ENCODE measurements at places on chromosomes 3 and 15.

- no peak for DNase-seq
These were observed 2.5 kb downstream of the MPI start for GRCh38 chr15:74892313-74892712.

DNA sequence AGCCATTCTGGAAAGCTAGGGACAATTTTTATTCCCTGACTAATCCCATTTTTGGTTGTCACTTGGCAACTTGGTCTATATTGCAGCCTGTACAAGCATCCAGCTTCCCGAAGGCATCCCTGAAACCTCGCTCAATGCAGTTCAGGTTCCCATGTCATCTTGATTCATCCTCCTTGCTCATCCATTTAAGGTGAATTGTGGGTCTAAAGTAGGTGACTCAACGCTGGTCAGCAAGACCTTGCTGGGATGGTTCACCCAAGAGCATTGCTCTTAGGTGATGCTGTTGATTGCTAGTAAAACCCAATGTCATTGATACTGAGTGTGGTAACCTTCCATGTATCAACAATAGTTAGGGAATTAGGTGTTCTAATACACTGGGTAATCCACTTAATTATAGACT is 13.1 kb upstream of the RAB8B start:
- DNase-seq: no peak

DNA sequence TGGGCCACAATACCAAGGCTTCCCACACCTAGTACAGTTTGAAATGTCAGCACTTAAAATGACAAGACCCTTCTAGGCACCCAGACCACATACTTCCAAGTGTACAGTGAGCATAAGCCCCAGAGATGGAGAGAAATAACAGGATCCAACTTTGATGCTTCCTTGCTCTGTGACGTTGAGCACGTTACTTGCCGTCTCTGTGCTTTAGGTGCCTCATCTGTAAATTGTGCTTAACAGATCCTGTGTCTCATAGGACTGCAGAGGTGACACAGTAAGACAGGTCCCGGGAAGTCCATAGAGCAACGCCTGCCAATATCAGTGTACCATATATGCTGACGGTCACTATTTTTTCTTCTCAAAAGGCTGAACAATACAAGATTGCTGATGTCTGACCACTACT is 59.1 kb downstream of the LRIG1 start:
- DNase-seq: no peak

- no peak for DNase-seq
These were observed 328.4 kb upstream of the UMPS start for GRCh38 chr3:124401843-124402242.

- no peak for DNase-seq
These were observed 348.6 kb downstream of the NLGN1 start for GRCh38 chr3:173745952-173746682.

DNA sequence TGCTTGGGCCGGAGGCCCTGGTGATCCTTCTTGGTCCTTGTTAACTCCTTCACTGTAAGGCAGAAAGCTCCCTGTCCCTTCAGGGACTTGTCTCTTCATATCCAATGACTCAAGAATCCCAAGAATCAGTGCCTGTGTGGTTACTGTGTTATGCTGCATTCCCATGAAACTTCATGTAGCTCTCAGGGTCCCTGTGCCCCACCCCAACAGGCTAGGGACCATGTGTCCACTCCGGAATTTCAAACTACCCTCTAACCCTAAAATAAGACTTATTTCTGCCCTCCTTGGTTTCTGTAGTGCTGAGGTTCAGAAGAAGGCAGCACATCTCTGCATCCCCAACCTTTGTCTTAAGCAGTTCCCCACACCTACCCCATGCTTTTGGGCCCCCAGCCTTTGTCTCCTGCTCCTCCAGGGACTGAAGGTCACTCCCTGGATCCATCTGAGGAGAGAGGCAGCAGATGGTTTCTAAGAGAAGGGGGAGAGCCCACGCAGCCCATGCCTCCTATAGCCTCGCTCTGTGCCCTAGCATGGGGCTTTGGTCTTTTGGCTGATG is 531 bp upstream of the MAP1A start:
- DNase-seq: no peak

GRCh38 chr3:155815030-155815545 is 9.0 kb upstream of the C3orf33 start:
- no peak for DNase-seq

GRCh38 chr3:34012102-34012461 is 213.7 kb downstream of the PDCD6IP start:
- DNase-seq: no peak

DNA sequence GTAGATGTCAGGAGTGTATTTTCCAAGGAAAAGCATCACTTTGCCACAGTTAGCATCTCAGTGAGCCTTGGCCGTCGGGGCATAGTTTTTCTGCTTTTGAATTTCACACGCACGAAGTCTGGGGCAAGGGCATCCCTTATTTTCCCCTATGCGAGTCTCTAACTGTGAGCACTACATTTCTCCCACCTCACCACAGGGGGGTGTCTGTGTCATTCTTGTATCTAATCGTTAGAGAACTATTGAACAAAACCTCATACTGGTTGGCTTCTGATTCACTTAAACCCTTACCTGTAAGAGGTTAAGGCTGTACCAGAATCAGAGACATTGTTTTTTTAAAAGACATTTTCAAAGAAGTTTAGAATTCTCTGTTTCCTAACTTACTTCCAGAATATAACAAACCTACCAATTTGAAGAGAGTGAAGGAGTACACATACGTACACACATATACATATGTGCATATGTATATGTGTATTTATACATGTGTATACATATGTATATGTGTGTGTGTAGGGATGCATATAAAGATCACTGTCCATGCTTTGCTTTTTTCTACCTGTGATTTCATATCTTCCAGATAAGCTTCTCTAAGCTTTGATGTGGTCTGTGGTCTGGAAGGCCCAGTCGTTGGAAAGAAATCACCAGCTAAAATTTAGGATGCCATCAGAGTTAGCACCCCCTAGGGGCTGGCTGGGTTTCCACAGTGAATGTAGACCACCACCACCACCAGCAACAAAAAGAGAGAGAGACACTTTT is 49.4 kb downstream of the MYZAP start:
- DNase-seq: no peak

GRCh38 chr3:5709714-5710113 is 522.2 kb downstream of the EDEM1 start:
- DNase-seq: no peak

DNA sequence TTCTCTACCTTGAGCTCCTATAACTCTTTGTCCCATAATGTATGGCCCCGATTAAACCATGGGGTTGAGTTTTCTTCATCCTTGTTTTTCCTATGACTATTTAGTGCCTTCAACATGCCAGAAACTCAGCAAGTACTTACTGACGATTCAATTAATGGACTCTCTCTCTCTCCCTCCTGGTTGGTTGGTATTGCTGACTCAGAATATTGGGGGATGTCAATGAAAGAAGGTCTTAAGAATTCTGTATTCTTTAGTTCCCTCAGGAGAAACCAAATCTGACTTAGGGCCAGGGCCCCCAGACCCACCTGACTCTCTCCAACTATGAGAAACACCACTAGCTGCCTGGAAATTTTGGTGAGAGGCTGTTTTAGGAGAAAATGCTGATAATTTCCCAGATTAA is 40.8 kb downstream of the TM4SF4 start:
- no peak for DNase-seq

DNA sequence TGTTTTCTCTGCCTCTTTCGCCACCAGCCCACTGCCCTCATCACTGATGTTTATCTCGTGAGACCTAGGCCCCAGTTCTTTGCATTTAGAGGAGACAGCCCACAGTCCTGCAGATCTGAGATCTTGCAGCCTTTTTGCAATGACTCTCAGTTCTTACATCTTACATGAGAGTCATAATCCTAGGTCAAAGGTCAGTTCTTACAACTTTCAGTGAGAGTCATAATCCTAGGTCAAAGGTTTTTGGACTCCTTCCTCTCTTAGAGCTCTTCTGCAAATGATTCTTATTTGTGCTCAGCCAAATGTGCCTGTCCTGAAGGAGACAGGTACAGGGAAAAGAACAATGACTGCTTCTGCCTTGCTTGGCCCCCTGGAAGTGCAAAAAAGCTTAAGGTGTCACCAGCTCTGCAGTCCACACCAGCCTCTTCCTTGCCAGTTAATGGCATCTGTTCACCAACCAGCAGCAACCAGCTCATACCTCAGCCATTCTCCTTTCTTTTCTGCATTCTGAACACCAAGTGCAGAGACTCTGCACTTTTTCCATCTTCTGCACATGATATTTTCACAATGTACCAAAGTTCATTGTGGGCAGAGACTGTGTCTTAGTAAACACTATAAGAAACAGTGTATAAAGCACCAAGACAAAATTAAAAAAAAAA is 67.1 kb downstream of the ABHD5 start:
- DNase-seq: no peak

DNA sequence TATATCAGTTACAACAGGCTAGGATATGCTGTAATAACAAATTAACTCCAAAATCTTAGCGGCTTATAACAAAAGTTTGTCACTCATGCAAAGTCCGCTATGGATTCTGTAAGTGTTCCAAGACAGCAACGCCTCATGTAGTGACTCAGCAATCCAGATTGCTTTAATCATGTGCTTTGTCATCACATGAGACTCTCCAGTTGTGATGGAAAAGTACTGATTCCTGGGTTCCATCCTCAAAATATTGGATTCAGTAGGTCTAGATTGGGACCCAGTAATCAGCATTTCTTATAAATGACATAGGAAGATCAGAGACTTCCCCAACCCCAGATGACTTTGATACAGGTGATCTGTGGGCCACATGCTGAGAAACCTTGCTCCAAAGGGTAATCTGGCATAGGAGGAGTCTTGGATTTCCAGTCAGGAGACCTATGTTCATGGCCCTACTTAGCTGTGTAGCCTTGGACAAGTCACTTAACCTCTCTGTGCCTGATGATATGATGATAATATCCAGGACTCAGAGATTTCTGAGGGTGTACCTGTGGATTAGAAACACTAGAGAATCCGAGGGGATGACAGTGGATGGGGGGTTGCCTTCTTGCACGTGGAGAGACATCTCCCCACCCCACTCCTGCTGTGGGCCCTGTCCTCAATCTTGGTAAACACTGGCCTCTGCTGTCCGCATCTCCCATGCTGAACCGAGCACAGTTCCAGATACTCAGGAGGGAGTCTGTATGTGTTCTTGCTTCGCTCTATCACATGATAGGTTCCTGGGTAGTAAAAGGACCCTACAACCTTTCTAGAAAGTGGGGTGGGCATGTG is 65.5 kb downstream of the CORO2B start:
- no peak for DNase-seq

- no peak for DNase-seq
These were observed 4.2 kb upstream of the CCR2 start for GRCh38 chr3:46349484-46350261.

- DNase-seq: no peak
These were observed 32.6 kb downstream of the SEMA7A start for GRCh38 chr15:74400915-74401757.

DNA sequence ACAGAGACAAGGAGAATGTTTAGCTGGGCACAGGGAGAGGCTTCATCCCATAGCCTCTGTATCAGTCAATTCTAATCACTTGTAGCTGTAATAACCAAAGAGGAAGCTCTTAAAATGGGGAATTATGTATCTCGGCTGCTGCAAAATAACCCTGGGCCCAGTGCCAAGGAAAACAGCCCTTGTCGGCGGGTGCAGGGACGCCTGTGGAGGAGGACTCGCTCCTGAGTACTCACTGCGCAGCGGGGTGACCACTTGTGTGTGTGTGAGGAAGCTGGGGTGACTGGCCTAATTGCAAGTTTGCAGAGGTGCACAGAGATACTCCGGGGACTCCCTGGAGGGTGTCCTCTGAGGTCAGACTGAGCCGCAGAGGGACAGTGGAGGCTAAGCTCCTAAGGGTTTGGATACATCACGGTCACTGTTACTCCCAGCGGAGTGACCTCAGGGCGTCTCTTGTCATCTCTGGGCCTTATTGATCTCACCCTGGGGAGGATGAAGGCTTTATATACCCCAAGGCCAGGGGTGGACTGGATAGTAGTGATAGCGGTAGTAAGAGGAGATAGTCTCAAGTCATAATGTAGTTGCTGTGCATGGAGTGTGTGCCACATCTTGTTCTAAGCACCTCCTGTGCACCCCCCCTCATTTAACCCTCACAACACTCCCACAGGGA is 37.2 kb downstream of the SLC6A6 start:
- DNase-seq: no peak

DNA sequence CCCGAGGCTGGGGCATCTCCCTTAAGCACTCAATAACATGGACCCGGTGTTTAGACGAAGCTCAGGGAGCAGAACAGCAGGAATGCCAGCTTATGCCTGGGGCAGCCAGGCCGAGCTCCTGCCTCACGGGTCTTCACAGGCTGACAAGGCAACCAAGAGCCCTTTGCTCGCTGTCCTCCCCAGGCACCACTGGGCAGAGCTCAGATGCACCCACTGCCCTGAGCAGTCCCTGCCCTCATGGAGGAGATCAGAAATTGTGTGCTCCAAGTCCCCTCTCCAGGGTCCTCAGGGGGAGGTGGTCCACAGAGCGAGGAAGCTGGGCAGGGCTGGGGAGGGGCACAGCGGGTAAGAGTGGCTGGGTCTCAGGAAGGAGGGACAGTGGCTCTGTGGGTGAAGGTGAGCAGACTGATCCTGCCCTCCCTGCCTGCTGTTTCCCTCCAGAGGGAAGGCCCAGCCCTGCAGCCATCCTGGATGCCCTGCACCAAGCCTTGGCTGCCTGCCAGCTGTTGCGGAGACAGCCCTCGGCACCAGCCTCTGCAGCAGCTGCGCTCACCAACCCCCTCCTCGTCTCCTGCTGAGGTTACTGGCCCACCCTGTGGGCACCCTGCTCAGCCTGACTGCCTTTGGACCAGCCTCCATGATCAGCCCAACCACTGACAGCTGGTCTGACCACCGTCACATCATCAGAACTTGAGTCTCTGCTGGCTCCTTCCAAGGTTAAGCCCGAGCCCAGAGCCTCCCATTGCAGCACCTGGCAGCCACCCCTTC is 21.1 kb upstream of the GP9 start:
- DNase-seq: no peak

- no peak for DNase-seq
These were observed 144.2 kb upstream of the BNIP2 start for GRCh38 chr15:59833366-59833765.

- DNase-seq: no peak
These were observed 2.7 kb upstream of the CPOX start for GRCh38 chr3:98596087-98596486.

- DNase-seq: no peak
These were observed 53.0 kb downstream of the SUCLG2 start for GRCh38 chr3:67601385-67601784.

All from activated CD4-positive, CD25-positive, alpha-beta regulatory T cell treated with anti-CD3 and anti-CD28 coated beads, Interleukin-2, amount 50 U/mL, for 16 hours (primary cell).